ENCODE measurements at places on chromosomes 7 and 10. TPM values are rescaled to one million over a fixed set of nuclear protein-coding genes. Genes with fewer than 3 reads are reported as not detected.

GRCh38 chr10:43082087-43082486, 5.2 kb downstream of the RET start:
- DNase-seq = no peak

DNA sequence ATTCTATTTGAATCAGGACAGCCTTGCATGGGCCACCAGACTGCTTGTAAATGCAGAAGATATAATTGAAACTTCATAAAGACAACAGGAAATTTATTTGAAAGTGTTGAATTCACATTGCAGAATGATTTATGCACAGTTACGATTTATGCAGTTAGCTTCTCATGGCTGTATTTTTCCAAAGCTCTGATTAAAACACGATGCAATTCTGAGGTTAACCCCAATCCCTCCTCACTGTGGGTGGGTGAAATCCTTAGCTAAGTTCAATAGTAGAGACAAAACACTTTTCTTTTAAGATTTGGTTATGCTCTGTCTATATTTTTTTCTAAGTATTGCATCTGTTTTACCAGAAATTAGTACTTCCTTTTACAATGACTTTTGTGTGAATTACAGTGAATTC, 728.8 kb upstream of the IGFBP3 start:
- no peak for DNase-seq

- no peak for DNase-seq
These were observed 232.8 kb upstream of the NPSR1 start for GRCh38 chr7:34425194-34425593.

CDH23 gene
- under 0.01 TPM for total RNA-seq

- DNase-seq = no peak
These were observed 2.5 kb downstream of the GIMAP7 start for GRCh38 chr7:150516956-150517745.

DNA sequence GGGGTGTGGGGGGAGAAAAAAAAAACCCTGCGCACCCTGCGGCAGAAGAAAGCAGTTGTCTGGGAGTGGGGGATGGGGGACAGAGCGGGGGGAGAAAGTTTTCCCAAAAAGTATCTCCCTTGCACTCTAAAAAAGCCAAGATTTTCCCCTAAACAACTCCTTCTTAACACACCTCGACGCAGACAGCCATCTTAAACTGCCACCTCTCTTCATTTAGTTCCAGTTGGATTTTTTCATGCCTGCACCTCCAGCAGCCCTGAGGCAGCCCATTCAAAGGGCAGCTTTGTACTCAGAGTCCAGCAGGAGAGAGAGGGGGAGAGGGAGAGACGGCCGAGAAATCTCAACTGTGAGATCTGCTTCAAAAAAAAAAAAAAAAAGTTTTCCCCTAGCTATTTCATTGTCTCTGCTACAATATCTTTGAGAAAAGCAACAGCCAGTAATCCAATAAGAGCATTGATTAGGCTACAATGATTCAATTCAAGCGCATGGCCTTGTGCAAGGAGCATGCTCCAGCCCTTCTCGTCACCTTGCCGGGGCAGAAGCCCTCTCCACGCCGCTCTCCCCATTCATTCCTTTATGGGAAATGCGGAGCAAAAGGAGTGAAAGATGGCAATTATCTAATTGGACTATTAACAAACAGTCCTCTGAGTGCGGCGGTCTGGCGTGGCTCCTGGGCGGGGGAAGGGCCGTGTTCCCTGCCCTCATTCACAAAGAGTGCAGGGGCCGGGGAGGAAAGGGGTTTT, 939 bp upstream of the VAX1 start:
- DNase-seq = no peak

DNA sequence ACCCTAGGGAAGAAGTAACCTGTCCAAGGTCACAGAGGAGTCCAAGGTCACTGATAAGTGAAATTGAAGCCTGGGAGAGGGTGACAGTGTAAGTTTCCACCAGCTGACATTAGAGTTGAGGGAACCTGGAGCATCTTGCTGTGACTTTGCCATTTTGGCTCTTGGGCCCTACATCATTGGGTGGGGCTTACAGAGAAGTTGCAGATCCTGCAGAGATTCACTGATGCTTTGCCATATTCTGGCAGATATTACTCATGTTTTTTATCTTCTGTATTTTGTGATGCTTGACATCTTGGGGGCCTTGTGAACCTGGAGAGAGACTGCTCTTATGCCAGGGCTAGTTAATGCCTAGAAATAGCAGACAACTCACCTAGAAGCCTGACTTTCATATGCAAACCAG, 36.5 kb downstream of the SMKR1 start:
- no peak for DNase-seq

DNA sequence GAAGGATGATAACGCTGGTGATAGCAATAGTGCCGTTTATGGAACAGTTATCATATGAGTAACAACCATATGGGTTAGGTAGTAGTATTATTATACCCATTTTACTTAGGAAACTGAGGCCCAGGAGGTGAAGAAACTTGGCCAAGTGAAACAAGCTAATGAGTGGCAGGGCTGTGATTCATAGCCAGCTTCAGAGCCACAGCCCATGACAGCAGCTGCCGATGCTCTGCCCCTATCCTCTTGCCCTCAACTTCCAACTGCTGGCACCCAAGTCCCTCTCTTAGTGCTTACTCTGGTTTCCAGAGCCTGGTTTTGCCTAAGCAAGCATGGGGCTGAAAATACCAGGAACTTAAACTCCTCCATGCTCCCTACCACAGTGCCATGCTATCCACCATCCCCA, 12.3 kb downstream of the SH3PXD2A start:
- DNase-seq = no peak

SPDYE17 gene
- not detected for total RNA-seq

PSD gene
- 0.07 TPM for total RNA-seq

GRCh38 chr10:84336406-84337090, 8.2 kb downstream of the CCSER2 start:
- DNase-seq = no peak

GRCh38 chr10:28775773-28776172, 98.5 kb downstream of the BAMBI start:
- DNase-seq = no peak

GRCh38 chr10:16493884-16494536, 27.7 kb downstream of the C1QL3 start:
- no peak for DNase-seq

GRCh38 chr10:101682172-101682825, 12.7 kb downstream of the FBXW4 start:
- DNase-seq = no peak

HOXA10 gene
- total RNA-seq = 0.14 TPM

DNA sequence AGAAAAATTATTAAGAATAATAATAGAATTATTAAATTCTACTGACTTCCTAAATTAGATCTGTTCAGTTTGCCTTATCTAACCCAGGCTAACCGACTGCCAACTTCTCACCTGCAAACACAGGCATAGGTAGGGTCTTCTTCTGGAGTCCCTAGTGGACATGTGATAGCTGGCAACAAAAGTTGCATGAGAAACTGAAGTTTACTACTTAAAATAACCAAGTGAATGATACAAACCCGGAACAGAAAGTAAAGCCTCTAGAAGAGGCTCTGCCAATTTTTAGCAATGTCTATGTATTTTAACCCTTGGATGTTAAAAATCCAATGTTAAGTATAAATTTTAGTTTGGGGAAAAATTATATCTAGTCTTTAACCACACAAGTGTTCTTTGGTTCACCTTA, 37.6 kb downstream of the NDUFB2 start:
- DNase-seq = no peak

GRCh38 chr10:29102233-29102632, 186.6 kb upstream of the LYZL1 start:
- no peak for DNase-seq

- no peak for DNase-seq
These were observed 182.5 kb downstream of the SEMA3D start for GRCh38 chr7:85004402-85004801.

DNA sequence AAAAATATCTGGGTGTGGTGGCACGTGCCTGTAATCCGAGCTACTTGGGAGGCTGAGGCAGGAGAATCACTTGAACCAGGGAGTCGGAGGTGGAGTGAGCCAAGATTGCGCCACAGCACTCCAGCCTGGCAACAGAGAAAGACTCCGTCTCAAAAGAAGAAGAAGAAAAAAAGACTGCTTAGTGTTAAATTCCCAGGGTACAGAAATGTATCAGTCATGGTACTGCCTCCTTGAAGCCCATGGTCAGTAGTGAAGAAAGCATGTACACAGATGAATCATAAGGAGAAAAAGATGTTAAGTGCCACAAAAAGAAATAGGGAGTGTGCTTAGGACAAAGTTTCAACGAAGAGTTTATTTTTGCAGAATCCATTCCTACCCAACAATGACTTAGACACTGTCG, 62.5 kb upstream of the KMT2E start:
- DNase-seq = no peak

DNA sequence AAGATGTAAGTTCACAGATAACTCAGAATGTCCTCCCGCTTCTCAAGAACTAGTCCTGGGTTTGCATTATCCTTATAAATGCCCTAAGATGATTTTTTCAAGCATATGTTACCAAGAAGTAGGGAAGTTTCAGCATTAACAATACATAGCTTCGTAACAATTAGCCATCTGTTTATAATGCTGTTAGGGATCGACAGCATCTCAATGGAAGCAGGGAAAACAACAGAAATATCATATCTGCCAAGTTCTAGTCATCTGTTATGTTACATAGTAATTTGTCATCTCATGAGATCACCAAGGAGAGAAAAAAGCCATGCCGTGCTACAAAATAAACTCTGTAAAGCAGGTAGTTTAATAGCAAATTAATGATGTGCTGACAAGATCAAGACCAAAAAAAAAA, 731.5 kb upstream of the C7orf33 start:
- DNase-seq = no peak

RPEL1 gene
- 0.13 TPM for total RNA-seq

All from pulmonary artery endothelial cell (primary cell).